ENCODE measurements at places on chromosomes 13 and 19. TPM values are rescaled to one million over a fixed set of nuclear protein-coding genes. Genes with fewer than 3 reads are reported as not detected.

The ZNF667 gene
- 16.7 TPM for total RNA-seq

The GPC5 gene
- 54.4 TPM for total RNA-seq

The GJA3 gene
- 0.30 TPM for total RNA-seq

The ELSPBP1 gene
- not detected for total RNA-seq

The ERICH6B gene
- total RNA-seq, result not detected

The ZNF738 gene
- total RNA-seq, result 27.1 TPM

The SYNE4 gene
- total RNA-seq, result 1.4 TPM

The KASH5 gene
- total RNA-seq, result 0.30 TPM

The SPC24 gene
- total RNA-seq, result 12.2 TPM

The COX6B2 gene
- total RNA-seq, result 0.69 TPM

The ATCAY gene
- 48.9 TPM for total RNA-seq

The LGI4 gene
- total RNA-seq, result 18.5 TPM

The SIGLEC12 gene
- not detected for total RNA-seq

The SWSAP1 gene
- 0.50 TPM for total RNA-seq

The PSPN gene
- total RNA-seq, result 1.1 TPM

The NLRP9 gene
- total RNA-seq, result not detected

The C2CD4C gene
- 8.7 TPM for total RNA-seq

The POLD1 gene
- total RNA-seq, result 13.1 TPM

The CGB5 gene
- not detected for total RNA-seq

The CCL25 gene
- total RNA-seq, result not detected

The CYP2F1 gene
- not detected for total RNA-seq

The GRIK5 gene
- 21.6 TPM for total RNA-seq

The GARIN5A gene
- total RNA-seq, result 4.2 TPM

The ASF1B gene
- 11.5 TPM for total RNA-seq

The GRK1 gene
- total RNA-seq, result 0.89 TPM

The BST2 gene
- total RNA-seq, result 14.5 TPM

The EHD2 gene
- 17.1 TPM for total RNA-seq

The KIR2DL4 gene
- total RNA-seq, result not detected

The ZNF382 gene
- total RNA-seq, result 39.1 TPM

All from spinal cord (tissue), 10 donors.